Central memory CD8-positive, alpha-beta T cell (primary cell): ENCODE measurements at places on chromosomes 6 and 20.

GRCh38 chr6:118933855-118934460 is 1.0 kb downstream of the MCM9 start:
- peak overlapping the region; percentile 86 for H3K27ac ChIP-seq
- H3K4me1 ChIP-seq: peaks cover 37% of the 10 kb centered on the region
- no peak for DNase-seq
- peak overlapping the region; percentile 87 for H3K4me3 ChIP-seq
- H3K27me3 ChIP-seq: no peaks in the 10 kb centered on the region

GRCh38 chr6:114228675-114229074 is 114.1 kb downstream of the HS3ST5 start:
- H3K36me3 ChIP-seq: peaks cover under 1% of the 10 kb centered on the region
- no peaks in the 10 kb centered on the region for H3K27me3 ChIP-seq
- H3K4me1 ChIP-seq: no peaks in the 10 kb centered on the region
- DNase-seq: no peak

- no peak overlapping the region for H3K4me3 ChIP-seq
- peaks cover 11% of the 10 kb centered on the region for H3K27me3 ChIP-seq
- no peaks in the 10 kb centered on the region for H3K4me1 ChIP-seq
- no peak for DNase-seq
- H3K27ac ChIP-seq: no peak overlapping the region
- no peaks in the 10 kb centered on the region for H3K36me3 ChIP-seq
Measured at GRCh38 chr20:39651645-39652325, 689.6 kb downstream of the DHX35 start.

DNA sequence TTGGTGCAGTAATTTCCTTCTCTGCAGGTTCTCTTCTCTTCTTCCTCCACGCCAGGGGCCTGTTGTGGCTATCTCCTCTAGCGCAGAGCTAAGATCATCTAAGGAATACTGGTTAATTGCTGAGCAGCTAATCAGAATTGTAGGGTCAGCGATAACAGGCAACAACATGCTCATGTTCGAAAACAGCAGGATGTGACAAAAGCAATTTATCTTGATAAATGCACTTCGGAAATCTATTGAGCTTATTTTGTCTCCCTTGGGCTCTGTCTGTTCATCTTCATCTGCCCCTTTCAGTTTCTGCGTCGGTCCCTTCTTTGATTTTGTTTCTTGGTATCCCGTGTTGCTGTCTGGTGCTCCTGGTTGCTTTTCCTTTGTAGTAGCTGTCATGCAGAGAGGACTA is 67.3 kb upstream of the MAP3K7 start:
- H3K27me3 ChIP-seq: peaks cover 45% of the 10 kb centered on the region
- DNase-seq: no peak
- no peak overlapping the region for H3K27ac ChIP-seq
- no peaks in the 10 kb centered on the region for H3K36me3 ChIP-seq
- no peak overlapping the region for H3K4me3 ChIP-seq

- H3K36me3 ChIP-seq: peaks cover 4% of the 10 kb centered on the region
- H3K27me3 ChIP-seq: peaks cover 34% of the 10 kb centered on the region
- no peak overlapping the region for H3K27ac ChIP-seq
- no peak overlapping the region for H3K4me3 ChIP-seq
- no peak for DNase-seq
- peaks cover 5% of the 10 kb centered on the region for H3K4me1 ChIP-seq
Measured at GRCh38 chr20:63362436-63363009, 1.4 kb upstream of the CHRNA4 start.

- peak overlapping the region; percentile 83 for H3K4me3 ChIP-seq
- peaks cover 59% of the 10 kb centered on the region for H3K4me1 ChIP-seq
- H3K27ac ChIP-seq: peak overlapping the region; percentile 77
Measured at GRCh38 chr6:105402090-105402938, 568 bp downstream of the PREP start.

DNA sequence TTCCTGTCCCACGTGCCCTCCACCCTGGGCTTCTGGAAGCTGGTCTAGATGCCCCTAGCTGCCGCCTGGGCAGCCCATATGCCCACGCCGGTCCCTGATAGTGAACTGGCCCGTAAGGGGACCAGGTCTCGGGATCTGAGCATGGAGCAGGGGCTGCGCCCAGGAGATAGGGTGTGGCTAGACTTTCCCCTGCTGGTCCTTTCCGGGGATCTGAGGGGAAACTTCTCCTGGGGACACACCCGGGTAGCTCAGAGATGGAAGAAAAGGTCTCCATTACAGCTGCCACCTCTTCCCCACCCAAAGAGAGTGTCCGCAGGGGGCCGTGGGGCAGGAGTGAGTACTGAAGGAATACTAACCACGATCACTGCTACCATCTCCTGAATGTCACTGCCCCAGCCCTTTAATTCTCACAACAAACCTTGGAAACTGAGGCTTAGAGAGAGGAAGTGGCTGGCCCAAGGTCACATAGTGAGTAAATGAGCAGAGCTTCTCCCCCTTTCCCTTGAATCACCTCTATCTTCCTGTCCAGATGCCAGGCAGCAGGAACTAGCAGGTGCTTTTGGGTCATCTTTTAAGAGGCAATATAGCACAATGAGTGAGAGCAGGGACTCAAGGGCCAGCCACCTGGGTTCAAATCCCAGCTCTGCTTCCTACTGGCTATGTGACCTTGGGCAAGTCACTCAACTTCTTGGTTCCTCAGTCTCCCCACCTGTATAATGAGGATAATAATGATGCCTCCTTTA is 11.8 kb upstream of the CCN5 start:
- H3K4me3 ChIP-seq: no peak overlapping the region
- no peak overlapping the region for H3K27ac ChIP-seq
- H3K27me3 ChIP-seq: peaks cover 18% of the 10 kb centered on the region
- DNase-seq: no peak

DNA sequence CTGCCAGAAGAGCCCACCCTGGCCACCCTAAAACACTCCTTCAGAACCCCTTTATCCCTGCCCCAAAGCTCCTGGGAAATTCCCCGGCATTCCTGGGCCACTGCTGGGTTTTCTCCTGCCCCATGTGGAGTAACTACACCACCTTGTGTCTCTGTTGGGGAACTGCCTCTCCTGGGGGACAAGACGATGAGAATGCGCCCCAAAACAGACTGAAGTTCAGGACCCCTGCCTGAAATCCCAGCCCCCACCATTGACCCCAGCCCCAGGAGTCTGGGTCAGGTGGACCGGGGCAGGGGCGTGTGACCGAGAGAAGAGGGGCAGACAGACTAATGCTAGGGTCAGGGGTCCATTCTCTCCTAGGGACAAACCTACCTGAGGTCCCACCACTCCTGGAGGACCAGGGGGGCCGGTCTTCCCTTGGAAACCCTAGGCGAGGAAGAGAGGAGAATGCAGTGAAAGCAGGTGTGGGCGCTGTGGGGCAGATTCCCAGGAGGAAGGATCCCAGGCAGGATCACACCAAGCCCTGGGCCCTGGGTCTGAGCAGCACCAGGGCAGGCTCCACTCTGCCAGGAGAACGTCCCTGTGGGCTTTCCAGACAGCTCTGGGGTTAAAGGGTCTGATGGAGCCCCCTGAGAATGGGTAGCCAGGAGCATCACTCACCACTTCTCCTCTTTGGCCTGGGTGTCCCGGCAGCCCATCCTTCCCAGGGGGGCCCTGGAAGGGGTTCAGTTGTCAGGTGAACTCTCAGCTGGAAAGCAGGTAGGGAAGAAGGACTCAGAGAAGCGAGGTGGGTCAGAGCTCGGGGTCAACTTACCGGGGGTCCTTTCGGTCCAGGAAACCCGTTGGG is 19.4 kb downstream of the COL11A2 start:
- no peaks in the 10 kb centered on the region for H3K4me1 ChIP-seq
- no peak overlapping the region for H3K4me3 ChIP-seq
- peaks cover 52% of the 10 kb centered on the region for H3K27me3 ChIP-seq
- peaks cover 3% of the 10 kb centered on the region for H3K36me3 ChIP-seq
- peak overlapping the region; percentile 42 for H3K27ac ChIP-seq

GRCh38 chr6:88298066-88298845 is 132.1 kb upstream of the CNR1 start:
- no peaks in the 10 kb centered on the region for H3K36me3 ChIP-seq
- DNase-seq: no peak
- H3K27me3 ChIP-seq: peaks cover 19% of the 10 kb centered on the region

GRCh38 chr6:1212919-1213318 is 99.0 kb upstream of the FOXQ1 start:
- no peak overlapping the region for H3K4me3 ChIP-seq
- no peak for DNase-seq
- no peak overlapping the region for H3K27ac ChIP-seq
- peaks cover 37% of the 10 kb centered on the region for H3K27me3 ChIP-seq

- H3K27ac ChIP-seq: peak overlapping the region; percentile 35
- H3K36me3 ChIP-seq: peaks cover 5% of the 10 kb centered on the region
- peaks cover 12% of the 10 kb centered on the region for H3K4me1 ChIP-seq
- peak overlapping the region; percentile 80 for H3K4me3 ChIP-seq
- no peak for DNase-seq
Measured at GRCh38 chr6:167828325-167828956, 1.7 kb downstream of the AFDN start.

- no peak for DNase-seq
- H3K4me1 ChIP-seq: no peaks in the 10 kb centered on the region
- H3K27ac ChIP-seq: no peak overlapping the region
Measured at GRCh38 chr6:37673436-37673835, 24.2 kb downstream of the MDGA1 start.

- DNase-seq: no peak
- H3K4me1 ChIP-seq: no peaks in the 10 kb centered on the region
- no peak overlapping the region for H3K27ac ChIP-seq
- no peak overlapping the region for H3K4me3 ChIP-seq
- H3K27me3 ChIP-seq: peaks cover 11% of the 10 kb centered on the region
Measured at GRCh38 chr6:122839906-122840305, 50.8 kb downstream of the SMPDL3A start.

- H3K27ac ChIP-seq: no peak overlapping the region
- DNase-seq: no peak
- no peak overlapping the region for H3K4me3 ChIP-seq
- peaks cover 2% of the 10 kb centered on the region for H3K4me1 ChIP-seq
- peaks cover 7% of the 10 kb centered on the region for H3K36me3 ChIP-seq
- no peaks in the 10 kb centered on the region for H3K27me3 ChIP-seq
Measured at GRCh38 chr20:63533871-63534393, 3.2 kb downstream of the PTK6 start.

- no peaks in the 10 kb centered on the region for H3K4me1 ChIP-seq
- H3K27me3 ChIP-seq: no peaks in the 10 kb centered on the region
- H3K4me3 ChIP-seq: no peak overlapping the region
- no peaks in the 10 kb centered on the region for H3K36me3 ChIP-seq
Measured at GRCh38 chr6:102197211-102197610, 803.7 kb downstream of the GRIK2 start.

- peaks cover 34% of the 10 kb centered on the region for H3K4me1 ChIP-seq
- H3K27ac ChIP-seq: peak overlapping the region; percentile 87
- peak; percentile 41 for DNase-seq
- H3K27me3 ChIP-seq: no peaks in the 10 kb centered on the region
Measured at GRCh38 chr6:132763269-132763668, 5.6 kb upstream of the VNN2 start.

DNA sequence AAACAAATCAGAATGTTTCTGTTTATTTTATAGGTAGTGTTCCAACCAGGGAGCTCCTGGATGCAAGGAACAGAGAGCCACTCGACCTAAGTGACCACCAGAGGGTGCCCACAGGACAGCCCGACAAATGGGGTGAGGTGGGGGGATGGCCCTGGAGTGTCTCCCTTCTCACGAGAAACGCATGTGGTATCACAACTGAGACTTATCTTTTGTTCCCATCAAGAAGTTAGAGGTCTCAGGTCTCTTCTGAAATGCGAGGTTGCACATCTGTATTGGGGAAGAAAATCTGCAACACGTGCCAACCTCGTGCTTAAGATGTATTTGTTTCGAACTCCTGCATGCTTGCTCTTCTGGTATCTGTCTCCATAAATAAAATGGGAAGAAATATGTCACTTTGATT is 104.0 kb downstream of the ISM1 start:
- H3K27ac ChIP-seq: no peak overlapping the region
- peaks cover 26% of the 10 kb centered on the region for H3K27me3 ChIP-seq
- H3K4me1 ChIP-seq: peaks cover 4% of the 10 kb centered on the region
- H3K36me3 ChIP-seq: no peaks in the 10 kb centered on the region

DNA sequence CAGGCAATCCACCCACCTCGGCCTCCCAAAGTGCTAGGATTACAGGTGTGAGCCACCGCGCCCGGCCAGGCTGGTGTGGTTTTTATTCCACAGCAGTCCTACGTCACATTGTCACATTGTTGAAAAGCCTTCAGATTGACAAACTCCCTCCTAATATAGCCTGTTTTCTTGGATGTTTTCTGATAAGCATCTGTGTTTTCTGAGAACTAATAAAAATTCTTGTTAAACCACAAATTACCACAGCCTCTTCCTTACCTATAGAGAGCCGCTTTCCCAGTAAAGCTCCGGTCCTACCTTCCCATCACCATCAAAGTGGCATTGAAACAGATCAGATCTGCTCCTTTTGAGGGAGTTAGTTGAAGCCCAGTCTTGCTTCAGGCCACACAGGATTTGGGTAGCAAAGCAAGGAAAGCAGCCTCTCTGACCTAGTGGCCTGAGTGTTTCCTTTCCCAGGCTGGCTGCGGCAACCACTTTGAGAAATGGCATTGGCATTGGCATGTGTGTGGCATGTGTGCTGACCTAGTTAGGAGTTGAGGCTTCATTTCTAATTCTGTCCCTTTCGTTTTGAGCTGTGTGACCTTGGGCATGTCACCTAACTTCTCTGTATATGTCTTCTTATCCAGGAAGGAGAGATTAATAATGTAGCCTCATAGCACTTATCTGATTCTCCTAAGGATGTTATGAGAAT is 1.7 kb upstream of the PKIG start:
- H3K4me3 ChIP-seq: no peak overlapping the region
- H3K36me3 ChIP-seq: no peaks in the 10 kb centered on the region
- peaks cover 12% of the 10 kb centered on the region for H3K27me3 ChIP-seq
- DNase-seq: no peak

DNA sequence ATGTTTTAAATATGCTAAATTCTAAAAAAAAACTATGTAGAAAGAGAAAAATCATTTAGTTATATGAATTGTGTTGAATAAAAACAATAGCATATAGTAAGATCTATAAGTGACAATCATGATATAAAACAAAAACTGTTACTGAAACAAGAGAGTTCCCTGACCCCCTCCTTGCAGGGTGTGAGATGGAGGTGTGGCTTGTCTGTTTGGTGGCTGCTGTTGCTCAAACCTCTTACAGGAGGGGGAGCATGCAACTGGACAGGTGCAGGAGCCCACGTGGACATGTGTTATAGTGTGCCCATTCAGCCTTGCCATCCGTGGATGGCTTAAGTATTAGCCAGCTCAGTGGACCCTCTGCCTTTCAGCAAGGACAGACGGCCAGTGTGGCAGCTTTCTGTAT is 206.7 kb downstream of the MOXD1 start:
- DNase-seq: no peak
- no peaks in the 10 kb centered on the region for H3K36me3 ChIP-seq
- H3K27me3 ChIP-seq: no peaks in the 10 kb centered on the region
- H3K4me1 ChIP-seq: no peaks in the 10 kb centered on the region
